ENCODE measurements at places on chromosomes 1 and 21. TPM values are rescaled to one million over a fixed set of nuclear protein-coding genes. Genes with fewer than 3 reads are reported as not detected.

The SCNM1 gene
- total RNA-seq: 38.4 TPM

The CATSPERE gene
- 1.7 TPM for total RNA-seq

The HCRTR1 gene
- not detected for total RNA-seq

The PLA2G4A gene
- total RNA-seq: 10.1 TPM

DNA sequence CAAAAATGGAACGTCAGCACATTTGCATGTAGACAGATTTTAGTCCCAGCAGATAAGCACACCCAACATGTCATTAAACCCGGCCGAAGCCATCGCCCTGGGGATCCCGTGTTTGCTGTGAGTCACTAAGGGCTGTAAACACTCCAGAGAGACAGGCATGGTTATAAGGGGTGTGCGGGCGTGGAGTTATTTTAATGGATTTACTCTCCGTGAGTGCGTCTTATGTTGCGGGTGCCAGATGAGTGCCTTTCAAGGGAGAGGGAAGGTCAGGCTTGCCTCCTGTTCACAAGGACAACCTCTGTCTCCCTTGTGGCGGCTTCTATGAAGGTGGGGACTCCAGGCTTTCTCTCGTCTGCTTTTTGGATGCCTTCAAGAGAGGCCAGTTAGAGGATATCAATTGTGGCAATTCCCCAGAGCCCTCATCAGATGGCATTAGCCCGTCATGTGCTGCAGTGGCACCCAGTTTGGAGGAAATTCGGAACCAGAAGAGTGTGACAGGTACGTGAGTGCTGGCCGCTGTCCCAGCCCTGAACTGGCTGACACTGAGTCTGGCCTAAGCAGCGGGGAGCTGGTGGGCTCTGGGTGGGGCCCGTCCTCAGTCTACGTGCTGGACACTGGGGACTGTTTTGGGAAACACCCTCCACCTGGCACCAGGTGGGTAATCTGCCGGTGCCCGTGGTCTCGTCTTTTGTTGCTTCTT is 223.8 kb upstream of the TMEM51 start:
- no peak for DNase-seq
- H3K27me3 ChIP-seq: no peaks in the 10 kb centered on the region
- peaks cover 31% of the 10 kb centered on the region for H3K4me1 ChIP-seq
- no peak overlapping the region for H3K27ac ChIP-seq

DNA sequence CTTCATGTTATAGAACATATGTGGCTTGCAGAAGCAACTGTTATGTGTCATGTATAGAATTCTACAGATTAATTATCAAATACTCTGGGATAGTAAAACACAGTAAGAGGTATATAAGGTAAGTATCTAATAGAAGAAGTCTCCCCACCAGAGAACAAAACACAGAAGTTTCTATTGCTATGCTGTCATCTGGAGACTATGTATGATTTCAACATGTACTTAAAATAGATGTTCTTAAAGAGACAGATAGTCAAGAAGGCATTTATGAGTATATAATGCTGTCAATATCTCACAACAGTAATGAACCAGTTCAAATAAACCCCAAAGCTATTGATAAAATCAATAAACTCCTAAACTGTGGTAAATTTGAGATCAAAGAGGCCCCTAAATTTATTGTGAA is 8.1 kb upstream of the ADCY10 start:
- H3K4me1 ChIP-seq: no peaks in the 10 kb centered on the region
- H3K4me3 ChIP-seq: no peak overlapping the region
- H3K27ac ChIP-seq: no peak overlapping the region
- no peaks in the 10 kb centered on the region for H3K27me3 ChIP-seq
- no peak for DNase-seq

DNA sequence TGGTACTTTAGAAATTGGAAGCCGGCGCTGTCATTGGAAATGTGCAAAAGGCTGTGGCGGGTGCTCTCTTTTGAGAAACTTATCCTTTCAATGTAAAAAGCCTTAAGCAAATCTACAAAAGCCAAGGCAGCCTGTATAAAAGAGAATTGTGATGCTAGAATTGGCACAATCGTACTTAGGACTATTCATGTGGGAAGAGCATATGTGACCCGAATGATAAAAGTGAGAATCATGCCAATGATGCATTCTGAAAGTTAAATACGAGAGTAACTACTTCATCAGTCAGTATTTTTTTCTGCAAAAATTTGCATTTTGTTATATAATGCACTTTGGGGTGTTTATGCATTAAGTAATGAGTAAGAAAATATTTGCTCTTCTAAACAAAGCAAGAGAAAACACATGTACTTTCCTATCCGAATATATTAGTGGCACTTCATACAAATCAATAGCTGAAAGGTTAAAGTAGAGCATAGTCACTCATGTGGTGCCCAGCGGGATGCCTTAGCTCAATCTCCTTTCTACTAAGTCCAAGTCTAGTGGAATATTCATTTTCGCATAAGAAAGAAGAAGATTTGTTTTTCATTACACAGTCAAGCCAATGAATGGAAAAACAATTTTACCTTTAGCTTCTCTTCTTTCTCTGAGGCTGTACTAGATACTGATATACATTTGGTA is 1256.6 kb upstream of the B3GALT2 start:
- no peak overlapping the region for H3K4me3 ChIP-seq
- DNase-seq: no peak
- no peaks in the 10 kb centered on the region for H3K27me3 ChIP-seq
- H3K36me3 ChIP-seq: no peaks in the 10 kb centered on the region

DNA sequence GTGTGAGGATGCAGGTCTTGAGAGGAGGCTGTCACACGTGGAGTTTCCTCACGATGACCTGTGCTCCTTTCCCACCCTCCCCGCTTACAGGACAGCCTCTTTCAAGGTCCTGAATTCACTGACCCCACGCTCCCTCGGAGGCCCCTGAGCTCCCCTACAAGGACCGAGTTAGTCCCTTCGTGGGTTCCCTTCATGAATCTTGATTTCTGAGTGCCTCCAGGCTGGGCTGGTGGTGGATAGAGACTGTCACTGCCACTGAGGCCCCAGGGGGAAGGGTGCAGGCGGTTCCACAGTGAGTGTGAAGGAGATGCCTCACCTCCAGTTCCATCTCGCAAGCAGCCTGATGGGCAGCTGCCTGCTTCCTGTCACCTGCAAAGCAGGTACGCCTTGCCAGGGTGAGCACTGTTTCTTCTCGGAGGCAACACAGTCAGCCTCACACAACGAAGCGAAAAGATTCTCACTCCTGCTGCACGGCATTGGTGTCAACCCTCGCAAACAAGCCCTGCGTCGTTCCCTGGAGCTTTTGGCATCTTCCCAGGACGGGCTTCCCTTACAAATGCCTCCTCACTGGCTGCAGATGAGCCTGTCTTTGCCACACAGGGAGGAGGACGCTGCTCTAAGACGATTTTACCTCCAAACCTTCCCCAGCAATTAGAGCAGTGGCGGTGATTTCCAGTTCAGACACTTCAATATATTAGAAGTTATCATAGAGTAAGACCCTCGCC is 26.7 kb upstream of the PCP4 start:
- H3K4me3 ChIP-seq: no peak overlapping the region
- H3K27me3 ChIP-seq: no peaks in the 10 kb centered on the region
- no peak overlapping the region for H3K27ac ChIP-seq
- H3K36me3 ChIP-seq: no peaks in the 10 kb centered on the region
- no peak for DNase-seq

DNA sequence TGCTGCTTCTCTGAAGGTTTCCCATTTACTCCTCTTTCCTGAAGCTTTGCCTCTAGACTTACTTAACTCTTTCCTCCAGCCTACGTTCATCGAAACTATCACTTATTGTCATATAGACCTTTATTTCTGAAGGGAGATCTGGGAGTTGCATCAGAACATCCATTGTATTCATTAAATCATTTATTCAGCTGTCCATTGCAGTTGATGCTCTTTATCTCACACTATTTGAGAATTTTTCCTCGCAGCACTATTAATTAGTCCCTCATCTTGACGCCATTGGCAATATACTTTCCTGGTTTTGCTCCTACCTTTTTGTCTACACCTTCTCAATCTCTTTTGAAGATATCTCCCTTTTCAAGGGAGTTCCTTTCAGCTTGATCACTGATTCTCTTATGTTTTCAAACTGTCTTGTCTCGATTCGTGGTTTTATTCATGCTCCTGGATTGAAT is 757 bp upstream of the LRIF1 start:
- H3K36me3 ChIP-seq: no peaks in the 10 kb centered on the region
- peak overlapping the region; percentile 69 for H3K4me3 ChIP-seq
- H3K27ac ChIP-seq: peak overlapping the region; percentile 97
- no peak for DNase-seq
- H3K4me1 ChIP-seq: peaks cover 8% of the 10 kb centered on the region

- no peaks in the 10 kb centered on the region for H3K27me3 ChIP-seq
- H3K36me3 ChIP-seq: peaks cover 97% of the 10 kb centered on the region
Measured at GRCh38 chr1:22509815-22510214, 53.5 kb upstream of the EPHA8 start.

DNA sequence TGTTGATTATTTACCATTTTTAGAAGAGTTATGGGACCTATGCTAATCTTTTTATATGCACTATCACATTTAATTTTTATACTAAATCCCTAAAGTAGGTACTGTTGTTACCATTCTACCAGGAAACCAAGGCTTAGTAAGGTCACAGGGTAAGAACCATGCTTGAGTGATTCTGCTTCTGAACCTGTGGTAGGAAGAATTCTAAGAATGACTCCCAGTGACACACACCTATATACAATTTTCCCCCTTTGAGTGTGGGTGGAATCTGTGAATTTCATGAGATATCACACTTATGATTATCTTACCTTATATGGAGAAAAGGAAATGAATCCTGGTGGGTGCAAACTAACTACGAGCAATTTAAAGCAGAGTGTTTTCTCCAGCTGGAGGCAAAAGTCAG is 391.0 kb downstream of the USH2A start:
- no peak for DNase-seq
- no peaks in the 10 kb centered on the region for H3K27me3 ChIP-seq
- H3K4me3 ChIP-seq: no peak overlapping the region
- no peaks in the 10 kb centered on the region for H3K4me1 ChIP-seq

DNA sequence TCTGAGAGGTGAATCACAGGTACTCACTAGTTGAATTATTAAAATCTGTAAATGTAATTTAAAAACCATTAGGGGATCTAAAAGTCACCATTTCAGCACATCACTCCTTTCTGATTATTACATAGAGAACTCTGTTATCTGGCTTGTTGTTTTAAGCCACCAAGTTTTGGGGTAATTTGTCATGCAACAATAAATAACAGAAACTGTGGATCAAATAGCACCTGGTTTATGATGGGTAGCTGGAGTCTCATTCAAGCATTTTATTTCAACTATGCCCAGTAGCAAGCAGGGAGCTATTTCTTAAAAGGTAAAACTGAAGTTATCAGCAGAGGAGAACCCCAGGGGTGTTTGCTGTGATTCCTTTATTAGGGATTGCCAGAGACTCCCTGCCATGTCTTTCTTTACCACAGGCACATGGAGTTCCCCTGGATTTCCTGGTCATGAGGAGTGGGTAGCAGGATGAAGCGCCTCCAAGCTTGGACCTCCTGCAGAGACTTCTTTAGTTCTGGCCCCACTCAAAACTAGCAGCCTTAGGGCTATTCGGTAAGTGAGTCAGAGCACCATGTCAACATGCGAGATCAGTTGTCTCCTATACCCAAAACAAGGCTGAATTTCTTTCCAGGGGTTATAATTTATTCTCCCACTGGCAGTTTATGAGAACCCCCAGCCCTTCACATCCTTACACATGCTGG is 179.2 kb downstream of the GIPC2 start:
- no peak for DNase-seq
- H3K4me1 ChIP-seq: no peaks in the 10 kb centered on the region
- H3K27me3 ChIP-seq: no peaks in the 10 kb centered on the region
- no peak overlapping the region for H3K27ac ChIP-seq

DNA sequence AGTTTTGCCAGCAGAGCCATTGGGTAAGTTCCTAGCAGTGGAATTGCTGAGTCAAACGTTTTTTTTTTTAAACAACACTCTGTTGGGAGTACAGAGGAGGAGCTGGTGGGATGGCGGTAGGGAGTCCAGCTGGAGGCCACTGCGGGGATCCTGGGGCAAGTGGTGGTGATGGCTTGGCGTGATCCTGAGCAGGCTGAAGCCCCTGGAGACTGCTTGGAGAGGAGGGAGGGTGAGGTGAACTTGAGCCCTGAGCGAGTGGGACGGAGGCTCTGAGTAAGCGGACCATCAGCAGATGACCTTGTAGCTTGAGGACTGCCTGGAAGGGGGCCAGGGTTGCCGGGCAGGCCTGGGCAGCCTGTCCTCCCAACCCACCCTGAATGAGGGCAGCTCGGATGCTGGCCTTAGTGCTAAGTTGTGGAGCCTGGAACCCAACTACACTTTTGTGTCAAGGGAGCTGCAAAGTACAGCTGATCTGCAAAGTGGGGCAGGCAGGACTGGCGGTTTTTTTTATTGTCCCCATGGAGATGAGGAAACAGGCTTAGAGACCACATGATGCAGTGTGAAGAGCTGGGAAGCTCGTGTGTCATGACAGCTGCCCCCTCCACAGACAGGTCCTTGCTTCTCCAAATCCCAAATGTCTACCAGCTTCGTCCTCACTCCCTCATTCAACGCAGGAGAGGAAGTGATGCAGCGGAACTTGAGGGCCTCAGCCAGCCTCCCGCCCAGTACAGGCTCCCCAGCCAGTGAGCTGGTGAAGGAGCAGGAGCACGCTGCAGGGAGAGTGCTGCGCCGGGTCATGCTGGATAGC is 20.2 kb downstream of the MRPL37 start:
- H3K36me3 ChIP-seq: peaks cover 52% of the 10 kb centered on the region
- no peaks in the 10 kb centered on the region for H3K27me3 ChIP-seq
- peak overlapping the region; percentile 64 for H3K27ac ChIP-seq
- DNase-seq: peak; percentile 70
- peak overlapping the region; percentile 8 for H3K4me3 ChIP-seq
- peaks cover 26% of the 10 kb centered on the region for H3K4me1 ChIP-seq

GRCh38 chr1:211591980-211592493 is 13.1 kb upstream of the SLC30A1 start:
- no peak overlapping the region for H3K4me3 ChIP-seq
- H3K27me3 ChIP-seq: no peaks in the 10 kb centered on the region
- H3K4me1 ChIP-seq: peaks cover 25% of the 10 kb centered on the region
- H3K36me3 ChIP-seq: no peaks in the 10 kb centered on the region
- H3K27ac ChIP-seq: no peak overlapping the region
